ENCODE measurements at places on chromosomes 16 and 17. TPM values are rescaled to one million over a fixed set of nuclear protein-coding genes. Genes with fewer than 3 reads are reported as not detected.
A peak's percentile ranks its signal among the peaks of the same experiment; 100 is the strongest.

GRCh38 chr16:87172632-87173031, 144.6 kb downstream of the C16orf95 start:
- no peaks in the 10 kb centered on the region for H3K4me1 ChIP-seq
- peaks cover 39% of the 10 kb centered on the region for H3K27me3 ChIP-seq
- H3K36me3 ChIP-seq, result no peaks in the 10 kb centered on the region
- no peak overlapping the region for H3K27ac ChIP-seq

- H3K27me3 ChIP-seq, result no peaks in the 10 kb centered on the region
- H3K36me3 ChIP-seq, result no peaks in the 10 kb centered on the region
- H3K27ac ChIP-seq, result peak overlapping the region; percentile 77
- H3K4me1 ChIP-seq, result peaks cover 8% of the 10 kb centered on the region
These were observed 721 bp upstream of the WWOX start for GRCh38 chr16:78098595-78099270.

- H3K4me1 ChIP-seq, result no peaks in the 10 kb centered on the region
- H3K27me3 ChIP-seq, result no peaks in the 10 kb centered on the region
- no peaks in the 10 kb centered on the region for H3K36me3 ChIP-seq
- no peak overlapping the region for H3K27ac ChIP-seq
- no peak overlapping the region for H3K4me3 ChIP-seq
- DNase-seq, result no peak
These were observed 6.5 kb downstream of the STX8 start for GRCh38 chr17:9568957-9569588.

- H3K4me1 ChIP-seq, result peaks cover 17% of the 10 kb centered on the region
- no peak within 1 kb of the TSS for H3K4me3 ChIP-seq
- H3K27me3 ChIP-seq, result peaks cover 23% of the 10 kb centered on the region
- no peaks in the 10 kb centered on the region for H3K36me3 ChIP-seq
- peak; percentile 82 for DNase-seq
These were observed at the start of gene STX1B for GRCh38 chr16:31010585-31011325. TSS of gene STX1B (minus strand) at chr16:31010638. CDS start at chr16:31010396, 242 bp downstream.

GRCh38 chr17:7560172-7561027, 1.3 kb upstream of the SENP3 start:
- peaks cover 25% of the 10 kb centered on the region for H3K36me3 ChIP-seq
- no peaks in the 10 kb centered on the region for H3K27me3 ChIP-seq
- peak overlapping the region; percentile 76 for H3K4me3 ChIP-seq
- peak; percentile 63 for DNase-seq

- no peak overlapping the region for H3K4me3 ChIP-seq
- no peaks in the 10 kb centered on the region for H3K4me1 ChIP-seq
- no peaks in the 10 kb centered on the region for H3K27me3 ChIP-seq
- H3K27ac ChIP-seq, result no peak overlapping the region
- peak; percentile 35 for DNase-seq
These were observed 536.3 kb upstream of the EEF2KMT start for GRCh38 chr16:5633845-5634440.

GRCh38 chr16:58389724-58390123, 2.5 kb upstream of the GINS3 start:
- H3K4me3 ChIP-seq, result no peak overlapping the region
- no peak for DNase-seq
- no peak overlapping the region for H3K27ac ChIP-seq
- peaks cover 4% of the 10 kb centered on the region for H3K36me3 ChIP-seq

DNA sequence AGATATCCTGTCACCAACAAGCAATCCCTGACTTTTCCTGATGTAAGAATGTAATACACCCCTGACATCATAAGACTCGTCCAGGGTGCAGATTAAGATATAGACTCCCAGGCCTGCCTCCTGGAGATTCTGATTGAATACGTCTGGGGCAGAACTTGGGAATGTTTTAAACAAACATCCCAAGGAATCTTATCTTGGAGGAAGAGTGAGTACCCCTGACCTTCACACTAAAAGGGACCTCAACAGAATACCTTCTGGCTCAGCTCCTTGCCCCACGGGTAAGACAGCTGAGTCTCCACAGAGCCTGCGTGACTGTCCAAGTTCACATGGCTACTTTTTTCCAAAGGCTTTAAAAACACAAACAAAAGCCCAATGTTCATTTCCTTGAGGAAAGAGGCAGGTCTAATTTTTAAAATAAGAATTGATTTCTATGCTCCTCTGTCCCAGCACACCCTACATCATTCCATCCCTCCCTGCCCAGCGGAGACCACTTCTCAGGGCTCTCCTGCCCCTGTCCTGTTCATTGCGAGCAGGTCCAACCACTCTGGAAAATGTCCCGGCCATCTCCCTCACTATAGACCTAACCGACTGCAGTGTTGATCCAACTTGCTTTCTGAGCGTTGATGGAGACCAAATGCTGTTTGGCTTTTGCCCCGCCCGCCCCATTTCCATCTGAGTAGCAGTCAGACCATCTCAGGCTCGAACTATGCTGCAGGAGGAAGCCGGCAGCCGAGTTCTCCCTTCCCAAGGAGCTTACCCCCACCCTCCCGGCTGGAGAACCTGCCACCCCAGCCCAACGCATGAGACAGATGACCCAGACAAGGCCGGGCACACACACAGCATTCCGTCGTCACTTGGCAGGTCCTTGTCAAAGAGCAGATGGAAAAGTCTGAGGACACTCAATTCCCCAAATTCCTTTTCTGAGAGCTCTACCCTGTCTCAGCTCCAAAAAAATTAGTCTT, 44.1 kb upstream of the MYH10 start:
- no peak overlapping the region for H3K27ac ChIP-seq
- H3K36me3 ChIP-seq, result no peaks in the 10 kb centered on the region
- no peaks in the 10 kb centered on the region for H3K4me1 ChIP-seq
- no peak overlapping the region for H3K4me3 ChIP-seq

GRCh38 chr16:79509211-79509631, 91.3 kb downstream of the MAF start:
- H3K27ac ChIP-seq, result no peak overlapping the region
- peaks cover 36% of the 10 kb centered on the region for H3K27me3 ChIP-seq
- no peaks in the 10 kb centered on the region for H3K4me1 ChIP-seq
- H3K36me3 ChIP-seq, result no peaks in the 10 kb centered on the region
- H3K4me3 ChIP-seq, result no peak overlapping the region
- DNase-seq, result no peak

- DNase-seq, result no peak
- H3K27ac ChIP-seq, result peak overlapping the region; percentile 79
- peaks cover 38% of the 10 kb centered on the region for H3K36me3 ChIP-seq
- peak overlapping the region; percentile 70 for H3K4me3 ChIP-seq
- H3K4me1 ChIP-seq, result no peaks in the 10 kb centered on the region
These were observed 1.5 kb downstream of the HEATR6 start for GRCh38 chr17:60077226-60077625.

GRCh38 chr16:77336637-77337036, 98.2 kb downstream of the ADAMTS18 start:
- no peak overlapping the region for H3K4me3 ChIP-seq
- no peaks in the 10 kb centered on the region for H3K4me1 ChIP-seq
- no peak overlapping the region for H3K27ac ChIP-seq
- no peaks in the 10 kb centered on the region for H3K36me3 ChIP-seq

DNA sequence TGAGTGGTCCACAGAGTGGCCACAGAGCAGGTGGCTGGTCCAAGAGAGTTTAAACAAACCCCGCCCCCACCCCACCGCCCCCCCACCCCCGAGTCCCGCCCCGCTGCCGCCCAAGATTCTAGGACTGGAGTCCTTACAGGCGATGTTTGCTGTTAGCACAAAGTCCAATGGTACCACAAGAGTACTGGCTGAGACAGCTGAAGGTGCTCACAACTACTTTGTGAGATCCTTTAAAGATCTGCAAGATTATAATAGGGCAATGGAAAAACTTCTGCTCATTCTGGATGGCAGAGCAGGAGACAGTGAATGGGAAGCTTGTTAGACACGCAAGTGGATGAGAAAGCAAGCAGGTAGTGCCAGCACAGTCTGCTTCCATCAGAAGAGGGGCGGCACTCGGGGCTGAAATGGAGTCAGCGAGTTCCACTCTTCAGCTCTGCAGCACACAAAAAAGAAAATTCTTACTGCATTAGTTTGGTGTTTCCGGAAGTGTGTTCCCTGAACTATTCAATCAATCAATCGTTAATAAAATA, 4.7 kb upstream of the TEKT3 start:
- no peak for DNase-seq
- H3K4me3 ChIP-seq, result no peak overlapping the region

GRCh38 chr17:81831563-81831956, 1.5 kb downstream of the MCRIP1 start:
- no peaks in the 10 kb centered on the region for H3K36me3 ChIP-seq
- no peak for DNase-seq
- peaks cover 65% of the 10 kb centered on the region for H3K4me1 ChIP-seq
- H3K27me3 ChIP-seq, result no peaks in the 10 kb centered on the region
- peak overlapping the region; percentile 76 for H3K27ac ChIP-seq

GRCh38 chr16:81517629-81518438, 73.2 kb downstream of the CMIP start:
- peaks cover 28% of the 10 kb centered on the region for H3K36me3 ChIP-seq
- H3K27ac ChIP-seq, result no peak overlapping the region
- no peaks in the 10 kb centered on the region for H3K27me3 ChIP-seq
- peaks cover 26% of the 10 kb centered on the region for H3K4me1 ChIP-seq

- H3K4me3 ChIP-seq, result no peak overlapping the region
- H3K27ac ChIP-seq, result no peak overlapping the region
- no peaks in the 10 kb centered on the region for H3K27me3 ChIP-seq
- peaks cover 25% of the 10 kb centered on the region for H3K36me3 ChIP-seq
These were observed 62.3 kb downstream of the CLEC16A start for GRCh38 chr16:11006656-11007055.

DNA sequence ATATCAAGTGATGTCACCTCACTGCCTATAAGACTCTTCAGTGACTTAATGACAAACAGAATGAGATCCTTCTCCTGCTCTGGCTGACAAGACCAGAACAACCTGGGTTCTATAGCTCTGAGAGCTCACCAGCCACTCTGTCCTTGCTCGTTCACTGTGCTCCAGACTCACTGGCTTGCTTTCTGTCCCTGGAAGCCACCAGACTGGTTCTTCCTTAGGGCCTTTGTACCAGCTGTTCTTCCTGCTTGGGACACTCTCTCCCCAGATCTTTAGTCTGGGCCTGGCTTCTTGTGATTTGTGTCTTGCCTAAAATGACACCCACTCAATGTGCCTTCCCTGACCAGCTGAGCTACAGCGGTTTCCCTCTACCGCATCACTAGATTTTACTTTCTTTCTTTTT, 76.1 kb downstream of the FTO start:
- H3K4me3 ChIP-seq, result no peak overlapping the region
- H3K4me1 ChIP-seq, result no peaks in the 10 kb centered on the region
- DNase-seq, result no peak
- peaks cover 5% of the 10 kb centered on the region for H3K27me3 ChIP-seq

The CNTNAP4 gene
- total RNA-seq, result not detected

The CDK5R1 gene
- 4.8 TPM for total RNA-seq

The TBC1D3G gene
- total RNA-seq, result not detected

The KRTAP4-3 gene
- not detected for total RNA-seq

The PYCARD gene
- total RNA-seq, result 16.5 TPM

The MT1G gene
- total RNA-seq, result 1.7 TPM

The ATMIN gene
- total RNA-seq, result 23.4 TPM

Data from K562 (cell line).